ENCODE measurements at places on chromosomes 7 and 10.

- no peak for DNase-seq
These were observed 171.1 kb downstream of the FAM107B start for GRCh38 chr10:14603534-14604102.

DNA sequence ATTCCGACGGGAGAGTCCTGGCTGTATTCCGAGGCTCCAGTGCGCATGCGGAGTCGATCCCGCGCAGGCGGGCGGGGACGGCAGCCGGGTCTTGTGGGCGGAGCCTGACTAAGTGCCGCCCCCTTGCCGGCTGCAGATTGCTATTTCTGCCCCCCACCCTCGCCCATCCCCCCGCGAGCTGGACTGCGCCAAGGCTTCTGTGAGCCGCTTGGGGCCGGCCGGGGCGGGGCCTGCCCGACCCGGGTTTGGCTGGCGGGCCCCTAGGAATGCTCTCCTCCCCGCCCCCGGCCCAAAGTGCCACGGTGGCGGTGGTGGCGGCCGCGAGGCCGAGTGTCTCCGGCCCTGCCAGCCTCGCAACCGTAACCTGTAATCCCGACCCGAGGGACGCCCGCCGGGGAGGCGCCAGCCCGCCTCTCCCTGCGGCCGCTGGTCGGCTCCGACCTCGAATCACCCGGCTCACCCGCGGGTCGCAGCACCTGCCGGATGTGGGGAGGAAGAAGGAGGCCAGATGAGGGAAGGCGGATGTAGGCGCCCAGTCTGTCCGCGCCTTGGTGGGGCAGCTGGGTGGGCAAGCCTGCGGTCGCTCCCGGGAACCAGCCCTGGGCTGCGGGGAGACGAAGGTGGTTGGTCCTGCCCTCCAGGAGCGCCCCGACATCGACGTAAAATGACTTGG, 702 bp upstream of the KAZALD1 start:
- no peak for DNase-seq

DNA sequence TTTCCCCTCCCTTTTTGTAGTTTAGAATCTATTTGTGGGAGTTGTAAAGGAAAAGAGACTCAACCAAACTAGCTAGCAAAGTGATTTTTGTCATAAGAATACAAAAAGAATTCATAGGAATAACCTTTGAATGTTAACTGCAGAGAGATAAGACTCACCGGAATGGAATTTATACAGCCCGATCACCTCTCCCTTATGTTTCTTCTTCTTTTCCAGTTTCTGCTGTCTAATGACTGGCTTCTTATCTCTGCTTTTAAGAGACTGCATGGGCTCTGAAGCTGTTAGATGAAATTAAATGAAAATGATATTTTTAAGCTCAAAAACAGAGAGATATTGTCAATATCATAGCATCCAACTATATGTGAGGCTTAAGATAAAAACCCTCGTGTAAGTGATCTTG, 1095.9 kb downstream of the REEP3 start:
- DNase-seq = no peak

- DNase-seq = no peak
These were observed 219.9 kb downstream of the CELF2 start for GRCh38 chr10:11237571-11237970.

GRCh38 chr10:113056441-113057021, 106.5 kb downstream of the TCF7L2 start:
- DNase-seq = no peak

DNA sequence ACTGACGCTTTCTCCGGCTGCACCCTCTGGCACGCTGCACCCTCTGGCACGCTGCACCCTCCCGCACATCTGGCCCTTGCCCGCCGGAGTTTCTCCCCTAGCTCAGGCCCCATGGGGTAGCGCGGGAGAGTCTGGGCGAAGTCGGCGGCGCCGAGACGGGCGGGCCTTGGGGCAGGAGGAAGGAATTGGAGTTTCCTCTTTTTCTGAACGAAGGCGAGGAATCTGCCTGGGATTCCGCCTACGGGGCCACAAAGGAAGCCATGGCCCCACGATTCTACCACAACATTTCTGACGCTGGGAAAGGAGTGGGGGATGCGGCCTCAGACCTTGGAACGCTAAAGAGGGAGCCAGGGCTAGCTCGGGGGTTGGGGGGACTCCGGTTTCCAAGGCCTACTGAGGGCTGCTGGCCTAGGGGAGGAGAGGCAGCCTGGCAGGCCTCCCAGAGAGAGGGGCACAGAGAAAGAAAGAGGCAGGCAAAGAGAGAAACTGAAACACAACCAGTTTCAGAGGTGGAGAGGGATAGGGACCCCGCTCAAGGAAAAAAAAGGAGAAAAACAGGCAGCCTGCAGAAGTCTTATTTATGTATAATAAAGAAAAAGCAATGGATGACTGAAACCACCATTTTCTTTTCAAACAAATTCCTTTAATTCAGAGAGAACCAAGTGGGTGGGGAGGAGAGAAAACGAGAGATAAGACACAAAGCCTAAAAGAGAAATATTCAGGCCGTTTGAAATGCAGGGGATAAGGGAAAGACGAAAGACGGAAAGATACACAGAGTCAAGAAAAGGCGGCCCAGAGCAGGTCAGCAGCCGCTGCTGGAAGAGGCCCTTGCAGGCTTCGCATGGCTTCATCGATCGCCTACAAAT, 4.3 kb downstream of the TLX1 start:
- no peak for DNase-seq

DNA sequence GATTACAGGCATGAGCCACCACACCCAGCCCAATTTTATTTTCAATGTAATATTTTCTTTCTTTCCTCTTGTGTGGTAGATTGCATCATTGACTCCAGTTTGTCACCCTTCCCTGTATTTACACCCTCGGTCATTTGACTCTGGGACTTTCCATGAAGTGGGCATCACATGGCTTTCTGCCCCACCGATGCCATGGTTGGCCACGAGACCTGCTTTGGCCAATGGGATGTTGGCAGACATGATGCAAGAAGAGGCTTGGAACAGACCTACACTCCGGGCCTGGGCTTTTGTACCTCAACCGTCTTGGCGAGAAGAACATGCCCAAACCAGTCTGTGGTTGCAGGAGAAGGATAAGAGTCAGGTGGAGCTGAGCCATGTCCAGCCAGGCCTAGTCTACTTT, 38.8 kb upstream of the CACUL1 start:
- no peak for DNase-seq

- peak; percentile 42 for DNase-seq
These were observed 13.8 kb downstream of the MRPL32 start for GRCh38 chr7:42945821-42946626.

DNA sequence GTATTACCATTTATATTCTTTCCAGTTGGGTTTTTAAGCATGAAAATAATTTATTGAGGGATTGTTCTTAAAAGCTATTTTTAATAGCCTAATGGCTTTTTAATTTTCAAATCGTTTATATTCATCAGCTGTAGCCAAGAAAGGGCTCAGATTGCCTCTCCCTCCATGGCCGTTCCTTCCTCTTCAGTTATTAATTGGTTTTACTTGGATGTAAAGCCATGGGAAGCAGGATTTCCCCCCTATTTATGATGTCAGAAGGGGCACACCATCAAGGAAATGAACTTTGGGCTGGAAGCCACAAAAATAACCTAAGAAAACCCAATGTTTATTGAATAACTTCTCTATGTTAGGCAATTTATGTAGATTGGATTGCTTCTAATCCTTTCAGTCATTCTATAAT, 656.3 kb downstream of the TYW1 start:
- DNase-seq = no peak

DNA sequence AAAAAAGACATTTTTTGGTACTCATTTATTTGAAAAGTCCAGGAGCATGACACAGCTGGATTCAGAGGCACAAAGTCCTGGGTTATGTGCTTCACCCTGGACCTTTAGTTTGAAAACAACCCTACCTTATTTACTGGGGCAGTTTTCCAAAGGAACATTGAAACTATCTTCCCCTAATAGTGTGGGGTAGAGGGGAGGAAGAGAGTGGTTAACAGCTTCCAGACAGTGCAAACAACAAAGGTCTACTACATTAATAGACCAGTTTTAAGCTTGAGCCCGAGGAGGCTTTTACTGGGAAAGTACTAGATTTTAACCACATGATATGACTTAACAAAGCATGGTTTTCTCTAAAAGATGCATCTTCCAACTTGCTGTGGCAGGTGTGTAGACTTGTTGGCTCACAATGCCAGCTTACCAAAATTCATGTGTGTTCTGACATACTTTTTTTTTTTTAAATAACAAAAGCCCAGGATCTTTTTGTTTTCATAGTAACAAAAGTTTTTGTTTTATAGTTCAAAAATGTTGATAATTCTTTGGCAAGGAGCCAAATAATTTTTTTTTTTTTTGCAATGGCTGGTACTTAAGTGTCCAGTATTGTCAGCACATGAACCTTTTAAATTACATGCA, 1.8 kb downstream of the GSTO1 start:
- no peak for DNase-seq

DNA sequence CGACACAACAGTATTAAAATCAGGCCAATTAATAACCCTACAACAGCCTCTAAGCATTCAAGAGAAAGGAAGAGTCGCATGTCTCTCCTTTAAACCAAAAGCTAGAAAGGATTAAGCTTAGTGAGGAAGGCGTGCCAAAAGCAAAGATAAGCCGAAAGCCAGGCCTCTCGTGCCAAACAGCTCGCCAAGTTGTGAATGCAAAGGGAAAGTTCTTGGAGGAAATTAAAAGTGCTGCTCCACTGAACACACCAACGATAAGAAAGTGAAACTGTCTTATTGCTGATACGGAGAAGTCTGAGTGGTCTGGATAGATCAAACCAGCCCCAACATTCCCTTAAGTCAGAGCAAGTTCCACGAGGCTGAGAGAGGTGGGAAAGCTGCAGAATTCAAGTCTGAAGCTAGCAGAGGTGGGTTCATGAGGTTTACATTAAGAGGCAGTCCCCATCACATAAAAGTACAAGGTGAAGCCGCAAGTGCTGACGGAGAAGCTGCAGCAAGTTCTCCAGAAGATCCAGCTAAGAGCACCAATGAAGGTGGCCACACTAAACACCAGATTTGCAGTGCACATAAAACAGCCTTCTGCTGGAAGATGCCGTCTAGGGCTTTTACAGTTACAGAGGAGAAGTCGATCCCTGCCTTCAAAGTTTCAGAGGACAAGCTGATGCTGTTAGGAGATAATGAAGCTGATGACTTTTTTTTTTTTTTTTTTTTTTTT, 194.8 kb downstream of the MAD1L1 start:
- DNase-seq = no peak

- DNase-seq = no peak
These were observed 166.9 kb downstream of the PTPRN2 start for GRCh38 chr7:158420591-158421340.

DNA sequence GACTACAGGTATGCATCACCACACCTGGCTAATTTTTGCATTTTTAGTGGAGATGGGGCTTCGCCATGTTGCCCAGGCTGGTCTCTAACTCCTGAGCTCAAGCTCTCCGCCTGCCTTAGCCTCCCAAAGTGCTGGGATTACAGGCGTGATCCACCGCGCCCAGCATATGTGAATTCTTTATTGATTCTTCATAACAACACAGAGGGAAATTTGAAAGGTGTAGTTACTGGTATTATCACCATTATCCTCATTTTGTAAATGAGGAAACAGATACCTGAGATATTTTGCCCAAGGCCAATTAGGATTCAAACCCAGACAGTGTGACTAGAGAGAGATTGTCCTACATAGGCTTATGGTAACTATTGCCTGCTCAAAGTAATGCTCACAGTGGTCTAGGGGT, 22.6 kb downstream of the TCF7L2 start:
- DNase-seq = no peak

- peak; percentile 93 for DNase-seq
These were observed at the start of gene RBM17 for GRCh38 chr10:6088721-6089333. Gene RBM17, plus strand, starts transcription at chr10:6089034. Its CDS starts 8,032 bp downstream, at chr10:6097066.

DNA sequence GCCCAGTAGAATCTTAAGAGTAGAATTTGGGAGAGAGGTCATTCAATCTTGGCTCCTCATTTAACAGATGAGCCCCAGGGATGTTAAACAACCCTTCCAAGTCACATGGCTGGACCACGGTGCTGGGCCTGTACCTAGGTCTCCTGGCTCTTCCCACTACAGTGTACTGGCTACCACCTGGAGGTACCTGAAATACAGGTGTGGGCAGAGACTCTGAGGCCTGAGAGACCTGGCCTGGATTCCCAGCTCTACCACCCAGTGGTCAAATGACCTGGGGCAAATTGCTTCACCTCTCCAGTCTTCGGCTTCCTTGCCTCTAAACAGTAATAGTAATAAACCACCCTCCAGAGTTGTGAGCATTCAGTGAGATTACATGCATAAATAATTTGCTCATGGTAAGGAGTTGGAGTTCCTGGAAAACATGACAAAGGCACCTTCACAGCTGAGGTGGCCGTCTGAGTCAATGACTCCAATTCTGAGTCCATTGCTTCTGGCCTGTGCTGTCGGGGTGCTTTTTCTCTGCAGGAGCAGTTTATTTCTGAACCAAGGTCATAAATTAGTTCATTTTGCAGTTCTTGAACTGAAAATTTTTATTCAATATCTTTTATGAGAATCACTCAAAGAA, 2.7 kb downstream of the GOT1 start:
- no peak for DNase-seq

- no peak for DNase-seq
These were observed 4.9 kb upstream of the ZMIZ2 start for GRCh38 chr7:44743750-44744149.

- DNase-seq = no peak
These were observed 93.4 kb downstream of the NSUN6 start for GRCh38 chr10:18557960-18558359.

- DNase-seq = peak; percentile 47
These were observed 27.8 kb downstream of the NKX2-3 start for GRCh38 chr10:99560277-99561126.

DNA sequence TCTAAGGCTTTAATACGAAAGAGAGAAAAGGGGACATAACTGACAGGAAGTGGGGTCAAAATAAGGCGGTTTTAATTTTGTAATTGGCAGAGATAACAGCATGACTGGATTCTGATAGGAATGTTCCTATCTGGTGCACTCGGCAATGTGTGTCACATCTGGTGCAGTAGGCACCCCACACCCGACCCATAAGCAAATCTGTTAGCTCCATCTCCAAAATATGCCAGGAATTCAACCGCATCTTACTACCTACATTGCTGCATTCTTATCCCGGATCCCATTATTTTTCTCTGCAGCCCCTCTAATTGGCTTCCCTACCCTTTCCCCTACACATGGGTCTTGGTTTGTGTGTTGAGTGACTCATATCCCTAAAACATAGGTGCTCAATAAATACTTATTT, 19.1 kb upstream of the GALNT11 start:
- DNase-seq = no peak

GRCh38 chr10:131974034-131974817, 7.5 kb downstream of the BNIP3 start:
- no peak for DNase-seq

GRCh38 chr10:97911217-97911616, 61.6 kb downstream of the GOLGA7B start:
- DNase-seq = no peak

DNA sequence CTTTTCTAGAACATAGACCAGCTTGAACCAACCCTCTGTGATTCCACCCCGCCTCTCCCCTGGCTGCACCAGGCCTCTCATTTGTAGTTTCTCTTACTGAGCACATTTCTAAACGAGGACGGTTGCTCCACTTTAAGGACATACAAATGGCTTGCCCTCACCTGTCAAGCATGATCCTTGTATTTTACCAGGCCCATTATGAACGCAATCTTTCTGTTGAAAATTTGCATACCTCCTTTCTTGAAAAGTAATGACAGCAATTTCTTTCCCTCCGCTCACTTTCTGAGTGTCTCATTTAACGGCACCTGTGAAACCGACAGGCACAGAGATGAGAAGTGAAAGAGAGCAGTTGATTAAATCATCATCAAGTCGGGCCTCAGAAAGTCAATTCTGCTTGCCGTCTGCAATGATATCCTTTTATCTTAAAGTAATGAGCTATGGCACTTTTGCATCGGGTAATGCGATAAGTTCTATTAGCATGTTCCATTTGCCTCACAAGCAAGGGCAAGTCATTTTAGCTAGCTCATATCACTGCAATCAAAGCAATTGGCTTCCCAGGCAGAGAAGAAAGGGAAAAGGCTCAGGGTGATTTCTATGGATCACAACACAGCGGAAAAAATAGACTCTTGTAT, 705.6 kb upstream of the GALNT17 start:
- no peak for DNase-seq

Data from globus pallidus (tissue), 1 donor.